ENCODE measurements at places on chromosomes 1 and 21.

DNA sequence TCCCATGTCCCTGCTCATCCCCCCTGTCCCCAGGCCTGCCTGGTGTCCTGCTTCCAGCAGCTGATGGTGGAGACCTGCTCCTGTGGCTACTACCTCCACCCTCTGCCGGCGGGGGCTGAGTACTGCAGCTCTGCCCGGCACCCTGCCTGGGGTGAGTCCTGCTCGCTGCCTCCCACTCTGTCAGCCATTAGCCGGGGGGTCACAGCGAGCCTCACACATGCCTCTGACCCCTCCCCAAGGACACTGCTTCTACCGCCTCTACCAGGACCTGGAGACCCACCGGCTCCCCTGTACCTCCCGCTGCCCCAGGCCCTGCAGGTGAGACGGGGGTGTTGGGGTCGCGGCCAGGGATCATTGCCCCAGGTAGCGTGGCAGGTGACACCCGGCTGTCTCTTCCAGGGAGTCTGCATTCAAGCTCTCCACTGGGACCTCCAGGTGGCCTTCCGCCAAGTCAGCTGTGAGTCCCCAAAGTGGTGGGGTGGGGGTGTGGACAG lies 10.0 kb downstream of the SCNN1D start:
- DNase-seq, result no peak

DNA sequence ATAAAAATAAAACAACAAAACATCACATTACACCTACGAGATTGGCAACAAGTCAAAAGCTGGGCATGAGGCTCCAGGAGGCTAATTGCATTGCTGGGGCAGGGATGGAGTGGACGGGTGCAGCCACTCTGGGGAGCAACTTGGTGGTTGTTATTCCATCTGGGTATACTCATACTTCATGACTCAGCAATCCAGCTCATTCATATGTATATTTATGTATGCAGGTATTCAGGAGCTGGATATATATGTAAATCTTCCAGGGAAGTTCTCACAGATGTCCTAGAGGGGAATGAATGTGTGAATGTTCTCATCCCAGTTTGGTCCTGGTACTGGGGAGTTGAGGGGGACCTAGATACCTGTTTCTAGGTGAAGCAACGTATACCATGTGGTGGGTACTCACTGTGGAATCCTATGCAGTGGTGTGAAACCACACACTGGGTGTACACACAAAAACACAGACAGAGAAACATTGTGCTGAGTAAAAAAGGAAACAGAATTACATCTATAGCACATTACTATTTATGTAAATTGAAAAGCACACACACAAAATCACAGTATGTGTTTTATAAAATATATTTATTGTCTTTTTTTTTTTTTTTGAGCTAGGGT lies 79.7 kb upstream of the RAB4A start:
- DNase-seq, result no peak

- DNase-seq, result no peak
These were observed 1.6 kb downstream of the HSPB7 start for GRCh38 chr1:16015960-16016901.

GRCh38 chr1:233356705-233356987 lies 29.1 kb downstream of the MAP3K21 start:
- DNase-seq, result no peak

DNA sequence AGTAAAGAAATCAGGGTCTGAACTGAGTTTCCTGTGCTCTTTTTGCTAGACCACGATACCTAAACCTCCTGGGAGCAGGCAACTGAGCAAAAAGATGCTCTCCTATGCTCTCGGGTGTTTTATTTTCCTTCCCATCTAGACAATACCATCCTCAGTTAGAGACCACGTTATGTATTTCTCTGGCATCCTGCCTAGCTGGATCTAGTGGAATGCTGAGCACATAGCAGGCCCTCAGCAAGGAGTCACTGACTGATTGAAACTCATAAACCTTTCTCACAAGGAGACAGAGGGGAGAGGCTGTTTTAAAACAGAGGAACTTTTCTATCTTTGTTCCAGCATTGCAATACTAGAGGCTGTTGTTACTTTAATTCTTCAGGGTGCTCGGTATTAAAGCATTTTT lies 168.0 kb downstream of the CYYR1 start:
- no peak for DNase-seq

DNA sequence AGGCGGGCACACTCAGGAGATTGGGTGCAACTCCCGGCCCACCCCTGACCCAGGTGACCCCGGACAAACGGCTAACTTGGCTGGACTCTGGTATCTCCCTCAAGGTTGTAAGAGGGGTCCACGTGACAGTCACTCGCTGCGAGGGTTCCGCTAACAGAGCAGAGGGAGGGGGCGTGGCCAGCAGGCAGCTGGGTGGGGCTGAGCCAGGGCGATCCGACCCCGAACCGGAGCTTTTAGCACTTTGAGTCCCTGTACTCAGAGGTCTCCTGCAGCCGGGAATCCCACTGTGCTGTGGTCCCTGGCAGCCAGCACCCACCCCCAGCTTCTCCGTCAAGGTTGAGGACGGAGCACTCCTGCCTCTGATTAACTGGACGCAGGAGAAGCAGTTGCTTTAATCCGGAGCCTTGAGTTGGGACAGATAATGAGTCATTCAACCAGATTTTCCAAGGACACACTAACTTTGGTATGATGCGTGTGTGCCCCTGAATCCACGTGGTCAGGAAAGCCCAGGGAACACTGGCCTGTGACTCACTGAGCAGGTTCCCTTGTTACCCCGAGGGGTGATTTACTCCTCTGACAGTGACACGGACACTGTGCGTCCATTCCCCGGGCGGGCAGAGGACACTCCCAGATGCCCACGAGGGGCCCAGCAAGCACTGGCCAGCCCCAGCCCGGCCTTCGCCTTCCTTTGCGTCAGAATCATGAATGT lies 16.8 kb downstream of the TRPM2 start:
- DNase-seq, result peak; percentile 64

- no peak for DNase-seq
These were observed 37.6 kb downstream of the MATN1 start for GRCh38 chr1:30685796-30686165.

GRCh38 chr1:116808848-116809508 lies 54.7 kb downstream of the CD2 start:
- DNase-seq, result no peak

DNA sequence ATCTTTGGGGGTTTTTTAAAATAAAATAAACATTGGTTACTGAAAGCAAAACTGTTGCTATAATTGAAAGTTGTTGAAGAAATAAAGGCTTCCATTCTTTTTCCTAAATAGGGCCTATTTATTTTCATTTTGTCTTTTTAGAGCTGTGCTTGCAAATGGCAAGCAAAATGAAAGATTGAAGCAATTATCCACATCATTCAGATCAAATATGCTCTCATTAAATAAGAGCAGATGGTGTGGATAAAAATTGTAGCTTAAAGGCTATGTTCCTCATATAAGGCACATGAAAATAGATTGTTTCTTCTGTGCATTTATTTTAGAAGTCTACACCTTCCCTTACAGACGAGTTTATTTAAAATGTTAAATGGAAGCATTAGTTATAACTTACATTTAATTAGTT lies 1317.7 kb downstream of the MRPL39 start:
- DNase-seq, result peak; percentile 74

DNA sequence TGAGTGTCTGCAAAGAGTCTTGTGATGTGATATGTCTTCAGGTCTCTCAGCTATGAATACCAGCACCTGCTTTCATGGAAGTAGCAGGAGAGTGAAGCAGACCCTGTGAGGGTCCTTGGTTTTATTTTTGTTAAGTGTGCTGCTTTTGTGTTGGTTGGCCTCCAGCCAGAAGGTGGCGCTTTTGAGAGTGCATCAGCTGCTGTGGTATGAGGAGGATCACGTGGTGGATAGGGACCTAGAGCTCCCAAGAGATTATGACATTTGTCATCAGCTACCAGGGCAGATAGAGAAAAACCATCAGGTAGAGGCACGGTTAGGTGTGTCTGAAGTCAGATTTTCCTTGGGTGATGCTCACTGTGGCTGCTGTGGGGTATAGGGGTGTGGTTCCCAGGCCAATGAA lies 1232.1 kb downstream of the MRPL39 start:
- no peak for DNase-seq

GRCh38 chr1:15696956-15697521 lies 12.9 kb downstream of the PLEKHM2 start:
- DNase-seq, result no peak

DNA sequence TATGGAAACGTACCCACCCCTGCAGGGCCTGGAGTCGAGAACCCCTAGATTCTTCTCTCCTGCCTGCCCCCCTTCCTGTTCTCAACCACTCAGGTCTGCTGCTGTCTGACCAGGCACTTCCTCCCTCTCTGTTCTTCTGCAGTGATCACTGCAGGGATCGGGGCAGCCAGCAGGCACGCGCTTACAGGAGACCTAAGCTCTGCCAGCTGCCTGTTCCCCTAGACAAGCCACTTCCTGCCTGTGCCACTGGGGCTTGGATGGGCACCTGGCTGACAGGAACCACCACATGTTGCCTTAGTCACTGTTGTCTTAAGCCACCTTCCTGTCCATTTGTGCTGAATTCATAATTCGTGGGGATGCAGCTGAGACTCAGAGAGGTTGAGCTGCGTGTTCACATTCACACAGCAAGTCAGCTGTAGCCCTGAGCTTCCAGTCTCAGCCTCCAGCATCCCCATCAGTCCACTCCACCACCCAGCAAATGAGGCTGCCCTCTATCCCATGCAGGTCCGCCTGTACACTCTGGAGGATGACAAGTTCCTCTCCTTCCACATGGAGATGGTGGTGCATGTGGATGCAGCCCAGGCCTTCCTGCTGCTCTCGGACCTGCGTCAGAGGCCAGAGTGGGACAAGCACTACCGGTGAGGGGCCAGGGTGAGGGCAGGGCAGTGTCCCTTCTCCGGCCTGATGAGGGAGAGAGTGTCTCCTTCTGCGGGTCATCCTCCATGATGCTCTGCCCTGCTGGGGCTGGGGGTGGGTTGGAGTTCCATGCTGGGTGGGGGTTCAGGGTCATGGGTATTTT lies 18.6 kb downstream of the FAM151A start:
- no peak for DNase-seq

DNA sequence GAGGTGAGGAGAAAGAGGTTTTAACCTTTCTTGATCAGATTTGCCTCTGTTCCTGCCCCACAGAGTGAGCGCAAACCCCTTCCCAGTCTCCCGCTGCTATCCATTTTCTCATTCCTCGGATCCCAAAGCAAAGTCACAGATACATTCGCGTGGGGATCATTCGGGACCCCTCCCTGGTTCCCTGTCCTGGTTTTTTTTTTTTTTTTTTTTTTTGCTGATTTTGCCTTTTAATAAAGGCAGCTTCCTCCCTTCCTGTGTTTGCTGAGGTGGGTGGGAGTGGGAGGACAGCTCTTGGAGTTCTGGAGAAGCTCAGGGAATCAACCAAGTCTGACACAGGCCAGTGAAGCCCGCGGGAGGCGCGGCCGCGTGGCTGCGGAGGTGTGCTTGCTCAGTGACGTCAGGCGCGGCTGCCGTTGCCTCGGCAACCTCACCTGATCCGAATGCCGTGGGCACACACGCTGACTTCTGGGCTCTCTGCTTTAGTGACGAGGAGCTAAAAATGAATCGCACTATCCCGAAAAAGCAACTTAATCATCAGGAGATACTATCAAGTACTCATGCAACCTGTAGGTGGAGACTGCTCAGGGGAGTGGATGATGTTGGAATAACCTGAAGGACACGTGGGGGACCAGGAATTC lies 106.4 kb downstream of the TBX19 start:
- peak; percentile 71 for DNase-seq

- no peak for DNase-seq
These were observed 5.4 kb upstream of the PAFAH2 start for GRCh38 chr1:26003262-26003661.

DNA sequence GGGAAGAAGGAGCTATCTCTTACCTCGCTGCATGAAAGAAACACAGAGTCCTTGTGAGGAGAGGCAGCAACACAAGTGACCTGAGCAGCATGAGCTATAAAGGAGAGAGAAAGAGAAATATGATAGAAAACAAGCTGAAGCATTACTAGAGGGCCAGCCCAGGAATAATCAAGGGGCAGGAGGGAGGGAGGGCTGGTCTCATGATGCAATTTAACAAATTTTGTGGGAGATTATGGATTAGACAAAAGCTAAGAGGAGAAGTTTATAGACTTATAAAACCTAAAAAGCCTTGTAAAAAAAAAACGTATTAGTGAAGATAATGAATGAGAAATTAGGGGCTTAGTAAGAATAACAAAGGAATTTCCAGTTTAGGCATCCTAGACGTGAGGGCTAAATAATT lies 5.0 kb downstream of the WDR77 start:
- no peak for DNase-seq

DNA sequence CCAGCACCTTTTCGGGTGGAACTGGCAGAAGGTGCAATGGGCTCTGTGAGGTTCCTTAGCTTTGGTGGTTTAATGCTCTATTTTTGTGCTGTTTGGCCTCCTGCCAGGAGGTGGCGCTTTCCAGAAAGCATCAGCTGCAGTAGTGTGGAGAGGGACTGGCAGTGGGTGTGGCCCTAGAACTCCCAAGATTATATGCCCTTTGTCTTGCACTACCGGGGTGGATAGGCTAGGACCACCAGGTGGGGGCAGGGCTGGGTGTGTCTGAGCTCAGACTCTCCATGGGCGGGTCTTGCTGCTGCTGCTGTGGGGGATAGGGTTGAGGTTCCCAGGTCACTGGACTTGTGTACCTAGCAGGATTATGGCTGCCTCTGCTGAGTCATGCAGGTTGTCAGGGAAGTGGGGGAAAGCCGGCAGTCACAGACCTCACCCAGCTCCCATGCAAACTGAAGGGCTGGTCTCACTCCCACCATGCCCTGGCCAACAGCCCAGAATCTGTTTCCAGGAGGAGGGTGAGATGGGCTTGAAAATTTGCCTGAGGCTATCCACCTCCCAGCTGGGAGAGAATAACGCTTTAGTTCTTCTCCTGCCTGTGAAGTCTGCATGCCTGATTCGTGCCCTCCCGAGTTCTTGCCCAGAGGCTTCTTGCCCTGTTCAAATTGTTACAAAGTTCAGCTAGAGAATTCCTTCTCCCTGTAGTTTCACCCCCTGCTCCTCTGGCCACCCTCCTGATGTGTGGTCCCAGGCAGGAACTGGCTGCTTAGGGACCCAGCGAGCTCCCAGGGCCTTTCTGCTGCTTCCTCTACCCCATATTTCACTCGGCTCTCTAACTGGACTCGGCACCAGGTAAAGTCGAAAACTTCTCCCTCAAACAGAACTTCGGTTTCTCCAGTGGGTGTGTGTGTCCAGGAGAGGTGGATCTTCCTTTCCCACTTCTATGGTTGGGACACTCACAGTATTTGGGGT lies 76.5 kb upstream of the BTG3 start:
- DNase-seq, result peak; percentile 85

GRCh38 chr1:31501505-31501904 lies 74.8 kb upstream of the TINAGL1 start:
- no peak for DNase-seq

- DNase-seq, result no peak
These were observed 35.2 kb upstream of the SYT2 start for GRCh38 chr1:202745323-202745888.

DNA sequence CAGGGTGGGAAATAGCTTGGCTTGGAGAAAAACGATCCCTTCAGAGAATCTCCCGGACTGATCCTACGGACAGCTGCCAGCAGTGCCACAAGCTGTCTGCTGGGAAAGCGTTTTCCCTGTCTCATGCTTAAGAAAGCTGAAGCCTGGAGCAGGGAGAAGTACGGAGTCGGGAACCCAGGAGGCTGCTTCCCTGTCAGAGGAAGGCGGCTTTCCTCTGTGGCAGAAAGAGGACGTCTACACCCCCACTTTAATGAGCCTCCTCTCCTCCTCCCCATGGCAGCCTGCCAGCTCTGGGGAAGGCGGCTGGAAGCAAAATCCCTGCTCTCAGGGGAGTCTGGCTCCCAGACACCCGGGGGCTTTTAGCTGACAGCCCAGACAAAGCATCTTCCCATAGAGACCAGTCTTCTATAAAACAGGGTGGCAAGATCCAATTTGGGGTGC lies 7.3 kb downstream of the KIF21B start:
- peak; percentile 82 for DNase-seq

- DNase-seq, result no peak
These were observed 22.9 kb downstream of the S1PR1 start for GRCh38 chr1:101259744-101260148.

- no peak for DNase-seq
These were observed 160.2 kb downstream of the DHRS3 start for GRCh38 chr1:12457771-12458170.

All from NCI-H1105 treated with DMSO at 0.1 percent for 48 hours (cell line).